ENCODE measurements at places on chromosomes 2 and 18.

DNA sequence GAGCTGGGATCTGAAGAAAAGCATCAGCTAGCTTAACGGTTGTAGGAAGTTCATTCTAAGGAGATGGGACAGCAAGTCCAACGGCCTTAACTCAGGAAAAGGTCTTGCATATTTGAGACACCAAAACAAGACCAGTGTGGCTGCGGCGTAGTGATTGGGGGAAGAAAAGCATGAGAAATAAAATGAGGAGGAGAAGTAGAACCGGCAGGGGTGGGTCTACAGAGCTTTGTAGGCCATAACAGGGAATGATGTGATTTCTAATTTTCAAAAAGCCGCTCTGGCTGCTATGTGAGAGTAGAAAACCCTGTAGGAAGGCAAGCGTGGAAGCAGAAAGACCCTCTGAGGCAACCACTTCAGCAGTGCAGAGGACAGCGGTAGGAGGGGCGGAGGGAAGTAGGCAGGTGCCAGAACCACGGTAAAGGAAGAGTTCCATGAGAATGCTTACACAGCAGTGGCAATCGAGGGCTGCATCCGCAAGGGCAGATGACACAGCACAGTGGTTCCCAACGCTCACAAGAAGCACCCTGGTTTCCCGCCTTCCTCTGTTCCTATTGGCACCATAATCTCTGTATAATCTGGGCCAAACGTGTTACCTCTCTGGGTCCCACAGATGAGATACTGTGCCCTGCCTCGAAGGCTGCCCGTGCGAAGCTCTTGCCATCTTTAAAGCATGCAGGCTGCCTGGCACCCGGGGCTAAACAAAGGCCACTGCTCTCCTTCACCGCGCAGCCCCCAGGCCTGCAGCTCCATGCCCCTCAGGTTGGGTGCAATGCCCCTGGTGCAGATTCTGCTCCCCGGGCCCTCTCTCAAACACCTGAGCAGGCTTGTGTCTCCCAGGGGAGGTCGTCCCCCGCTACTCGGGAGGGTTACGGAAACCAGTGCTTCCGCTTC is 795 bp downstream of the ANKRD39 start:
- H3K27me3 ChIP-seq = no peaks in the 10 kb centered on the region
- H3K36me3 ChIP-seq = peaks cover 5% of the 10 kb centered on the region
- peak overlapping the region; percentile 93 for H3K4me3 ChIP-seq

GRCh38 chr2:9778471-9779316 is 64.6 kb upstream of the TAF1B start:
- H3K36me3 ChIP-seq = no peaks in the 10 kb centered on the region
- H3K4me3 ChIP-seq = peak overlapping the region; percentile 73
- no peaks in the 10 kb centered on the region for H3K27me3 ChIP-seq
- H3K4me1 ChIP-seq = peaks cover 45% of the 10 kb centered on the region

DNA sequence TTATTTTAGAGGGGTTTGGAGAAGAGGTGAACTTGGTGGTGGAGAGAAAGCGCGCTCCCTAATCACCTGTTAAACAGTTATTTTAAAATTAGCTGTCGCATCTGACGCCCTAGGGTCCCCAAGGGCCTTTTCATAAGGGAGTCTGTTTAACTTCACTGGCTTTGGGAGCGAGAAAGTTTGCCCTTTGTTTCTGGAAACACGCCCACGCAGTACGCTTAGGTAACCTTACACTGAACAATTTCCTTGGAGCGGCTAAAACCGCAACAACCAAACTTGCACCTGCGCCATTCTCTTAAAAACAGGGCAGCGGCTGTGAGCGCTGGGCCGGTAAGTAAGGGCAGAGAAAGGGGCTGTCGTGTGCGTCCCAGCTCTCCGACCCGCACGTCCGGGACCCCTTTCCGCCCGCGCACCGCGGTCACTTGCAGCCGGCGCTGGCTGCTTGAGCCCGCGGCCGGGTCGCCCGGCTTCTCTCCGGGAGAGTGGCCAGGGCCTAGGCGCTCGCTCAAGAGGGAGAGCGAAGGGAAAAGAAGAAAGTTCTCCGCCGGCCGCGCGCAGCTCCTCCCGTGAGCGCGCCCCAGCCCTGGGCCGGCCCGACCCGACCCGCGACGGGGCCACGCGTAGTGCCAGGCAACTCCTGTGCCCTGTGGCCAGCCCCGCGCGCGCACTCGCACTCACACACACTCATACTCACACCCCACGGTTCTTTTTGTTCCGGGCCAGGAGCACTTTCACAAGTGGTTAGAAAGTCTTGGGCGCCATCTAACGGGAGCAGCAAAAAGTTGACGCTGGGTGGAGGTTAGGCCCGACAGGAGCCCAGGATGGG is 19.2 kb downstream of the POU3F3 start:
- H3K4me3 ChIP-seq = peak overlapping the region; percentile 52
- no peak overlapping the region for H3K27ac ChIP-seq
- peaks cover 4% of the 10 kb centered on the region for H3K4me1 ChIP-seq
- peaks cover 57% of the 10 kb centered on the region for H3K27me3 ChIP-seq

DNA sequence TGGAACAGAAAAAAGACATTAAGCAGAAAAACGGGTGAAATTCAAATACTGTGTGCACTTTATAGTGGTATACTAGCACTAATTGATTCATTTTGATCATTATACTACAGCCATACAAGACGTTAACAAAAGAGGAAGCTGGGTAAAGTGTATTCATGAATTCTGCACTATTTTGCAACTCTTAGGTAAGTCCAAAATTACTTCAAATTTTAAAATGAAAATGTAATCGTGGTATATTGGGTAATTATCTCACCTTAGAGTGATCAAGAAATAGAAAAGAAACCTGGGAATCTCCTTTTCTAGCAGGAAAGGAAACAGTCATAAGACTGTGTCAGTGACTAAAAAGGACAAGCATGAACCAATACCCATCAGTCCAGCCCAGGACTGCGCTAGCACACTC is 5.4 kb downstream of the TGFBRAP1 start:
- H3K27me3 ChIP-seq = no peaks in the 10 kb centered on the region
- no peak for DNase-seq
- H3K27ac ChIP-seq = no peak overlapping the region
- H3K4me1 ChIP-seq = peaks cover 34% of the 10 kb centered on the region
- no peaks in the 10 kb centered on the region for H3K36me3 ChIP-seq
- no peak overlapping the region for H3K4me3 ChIP-seq

DNA sequence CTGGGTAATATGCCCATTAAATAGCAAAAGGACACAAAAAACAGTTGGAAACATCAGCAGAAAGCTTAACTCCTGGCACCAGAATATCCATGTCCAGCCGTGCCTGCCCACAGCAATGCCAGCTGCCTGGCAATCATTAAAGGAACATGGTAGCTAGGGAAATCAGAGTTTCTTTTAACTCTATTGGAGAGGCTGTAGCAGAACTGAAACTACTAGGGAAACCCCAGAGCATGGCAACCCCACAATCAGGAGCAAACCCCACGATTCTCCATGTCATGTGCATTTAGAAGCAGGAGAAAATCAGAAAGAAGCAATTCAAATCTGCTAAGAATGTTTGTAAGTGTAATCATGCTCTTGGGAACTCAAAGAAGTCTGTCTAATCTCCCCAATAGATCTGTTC is 409.0 kb upstream of the SMIM21 start:
- no peak overlapping the region for H3K27ac ChIP-seq
- no peaks in the 10 kb centered on the region for H3K4me1 ChIP-seq
- no peak for DNase-seq
- H3K36me3 ChIP-seq = no peaks in the 10 kb centered on the region

GRCh38 chr2:144219979-144220378 is 299.9 kb downstream of the ZEB2 start:
- H3K4me1 ChIP-seq = peaks cover 6% of the 10 kb centered on the region
- no peaks in the 10 kb centered on the region for H3K36me3 ChIP-seq
- H3K4me3 ChIP-seq = no peak overlapping the region
- H3K27ac ChIP-seq = no peak overlapping the region

Measured in T-helper 17 cell (primary cell).